Non-pigmented ciliary epithelial cell (primary cell): ENCODE measurements at places on chromosomes 12 and 14.
A peak's percentile ranks its signal among the peaks of the same experiment; 100 is the strongest.

DNA sequence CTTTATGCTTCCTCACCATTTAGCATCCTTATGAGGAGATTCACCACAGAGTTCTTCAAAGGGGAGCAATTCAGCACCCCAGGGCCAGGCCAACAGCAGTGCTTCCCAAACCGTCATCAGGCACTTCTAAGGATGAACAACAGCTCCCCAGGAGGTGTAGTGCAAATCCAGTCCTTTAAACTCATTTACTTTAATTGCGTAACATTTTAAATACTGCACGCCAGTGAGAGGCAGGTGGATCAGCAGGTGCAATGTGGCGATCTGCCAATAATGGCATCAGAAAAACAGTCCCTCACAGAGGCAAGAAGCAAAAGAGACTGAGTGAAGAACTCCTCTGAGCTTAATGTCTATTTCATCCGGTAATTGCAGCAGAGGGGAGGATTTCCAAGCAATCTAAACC lies 770.9 kb upstream of the FOXG1 start:
- no peak for DNase-seq

GRCh38 chr14:24310646-24311604 lies at the start of gene LTB4R:
LTB4R (plus strand) TSS chr14:24311502; CDS start chr14:24315652, 4,150 bp downstream.
- DNase-seq: peak; percentile 18

DNA sequence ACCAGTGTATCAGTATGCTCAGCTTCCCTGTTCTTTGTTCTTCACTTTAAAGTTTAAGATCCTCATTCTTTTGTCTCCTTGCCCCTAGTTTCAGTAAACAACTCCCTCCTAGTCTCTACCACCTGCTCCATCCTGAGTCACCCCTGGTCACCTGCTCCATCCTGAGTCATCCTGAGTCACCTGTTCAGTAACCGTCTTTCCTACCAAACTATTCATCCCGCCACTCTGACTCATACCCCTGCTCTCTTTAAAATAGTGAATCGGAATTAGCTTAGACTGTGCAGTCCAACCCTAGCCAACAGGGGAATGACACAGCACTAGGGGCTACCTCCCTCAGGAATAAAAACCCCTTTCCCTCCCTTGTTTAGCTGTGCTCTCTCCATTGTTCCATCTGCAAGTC lies 888.1 kb upstream of the MDGA2 start:
- no peak for DNase-seq

- no peak for DNase-seq
Observed at GRCh38 chr14:92982956-92983355, 60.0 kb downstream of the CHGA start.

- no peak for DNase-seq
Observed at GRCh38 chr12:50104417-50105366, 884 bp downstream of the GPD1 start.

DNA sequence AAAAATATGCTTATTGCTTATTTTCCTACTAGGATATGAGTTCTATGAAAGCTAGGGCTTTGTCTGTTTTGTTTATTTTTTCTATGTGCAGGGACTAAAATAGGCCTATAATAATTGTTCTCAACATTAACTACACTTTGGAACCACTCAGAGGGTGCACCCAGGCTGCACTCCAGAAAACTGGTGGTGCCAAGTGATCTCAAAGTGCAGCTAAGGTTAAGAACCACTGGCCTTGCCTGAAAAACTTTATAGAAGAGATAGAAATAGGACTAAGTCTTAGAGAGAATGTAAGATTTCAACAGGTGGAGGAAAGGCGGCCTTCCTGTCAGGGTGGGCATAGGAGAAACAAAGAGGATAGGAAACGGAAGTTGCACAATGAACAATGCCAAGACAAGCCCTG lies 37.7 kb upstream of the NR1H4 start:
- DNase-seq: no peak

- no peak for DNase-seq
Observed at GRCh38 chr12:128864516-128865186, 11.4 kb downstream of the GLT1D1 start.

GRCh38 chr14:85296456-85297210 lies 233.3 kb upstream of the FLRT2 start:
- peak; percentile 47 for DNase-seq

DNA sequence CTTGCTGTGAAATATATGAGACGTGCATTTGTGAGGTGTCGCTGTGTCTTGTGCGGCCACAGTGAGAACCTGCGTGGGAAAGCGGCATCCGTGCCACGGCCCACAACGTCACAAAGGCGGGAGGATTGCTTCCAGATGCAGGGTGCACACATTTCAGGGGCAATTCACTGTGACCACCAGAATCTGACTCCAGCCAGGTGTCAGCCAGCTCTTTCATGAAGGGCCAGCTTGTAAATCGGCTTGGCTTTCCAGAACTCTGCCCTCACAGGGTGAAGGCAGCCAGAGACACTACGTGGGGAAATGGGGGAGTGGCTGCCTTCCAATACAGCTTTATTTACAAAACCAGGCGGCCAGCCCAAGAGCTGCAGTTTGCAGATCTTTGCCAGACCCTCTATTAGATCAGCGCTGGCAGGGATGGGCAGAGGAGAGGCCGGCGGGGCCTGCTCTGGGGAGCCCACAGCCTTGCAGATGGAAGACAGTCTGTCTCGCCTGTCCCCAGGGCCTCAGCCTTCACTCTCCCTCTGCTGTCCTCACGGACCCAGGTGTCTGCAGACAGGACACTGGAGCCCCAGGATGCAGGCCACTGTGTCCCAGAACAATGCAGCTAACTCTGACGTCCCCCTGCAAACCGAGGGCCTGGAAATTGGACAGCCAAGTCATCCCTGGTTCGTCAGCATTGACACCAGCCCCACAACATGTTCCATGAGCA lies 53.5 kb downstream of the ADGRD1 start:
- no peak for DNase-seq

DNA sequence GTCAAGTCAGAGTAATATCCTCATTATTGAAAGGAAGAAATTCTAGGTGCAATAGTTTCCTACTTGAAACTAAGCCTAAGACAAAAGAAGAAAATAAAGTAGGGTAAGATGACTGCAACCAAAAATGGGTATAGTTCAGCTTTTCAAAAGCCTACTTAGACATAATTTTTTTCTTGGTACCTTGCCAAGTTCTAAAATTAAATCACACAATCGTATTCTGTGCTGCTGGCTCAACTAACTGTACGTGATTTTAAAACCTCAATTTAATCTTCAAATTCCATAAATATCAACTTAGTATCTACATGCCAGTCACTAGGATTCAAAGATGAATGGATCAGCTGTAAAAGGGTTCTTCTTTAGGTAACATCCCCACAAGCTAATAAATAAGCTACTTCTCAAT lies 56.9 kb downstream of the SCAF11 start:
- no peak for DNase-seq

DNA sequence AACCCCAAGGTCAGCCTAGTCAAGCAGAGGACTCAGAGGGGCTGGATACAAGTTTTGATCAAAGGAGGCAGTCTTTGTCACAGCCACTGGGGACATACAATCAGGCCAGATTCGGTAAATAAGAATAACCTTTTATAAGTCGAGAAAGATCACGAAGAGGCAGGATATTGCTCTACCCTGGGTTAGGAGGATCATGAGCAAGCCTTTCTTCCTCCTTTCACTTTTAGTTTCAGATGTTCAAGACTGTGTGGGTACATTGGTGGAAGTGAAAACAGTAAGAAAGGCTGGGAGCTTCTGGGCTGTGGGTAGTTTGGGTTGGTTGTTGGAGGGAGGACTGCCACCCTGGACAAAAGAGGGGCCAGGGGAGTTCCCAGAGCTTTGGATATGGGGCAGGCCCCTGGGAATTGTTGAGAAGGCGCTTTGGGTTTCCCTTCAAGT lies 127.7 kb downstream of the SNAPC1 start:
- no peak for DNase-seq

GRCh38 chr14:73842201-73842600 lies 9.4 kb upstream of the PTGR2 start:
- DNase-seq: no peak

DNA sequence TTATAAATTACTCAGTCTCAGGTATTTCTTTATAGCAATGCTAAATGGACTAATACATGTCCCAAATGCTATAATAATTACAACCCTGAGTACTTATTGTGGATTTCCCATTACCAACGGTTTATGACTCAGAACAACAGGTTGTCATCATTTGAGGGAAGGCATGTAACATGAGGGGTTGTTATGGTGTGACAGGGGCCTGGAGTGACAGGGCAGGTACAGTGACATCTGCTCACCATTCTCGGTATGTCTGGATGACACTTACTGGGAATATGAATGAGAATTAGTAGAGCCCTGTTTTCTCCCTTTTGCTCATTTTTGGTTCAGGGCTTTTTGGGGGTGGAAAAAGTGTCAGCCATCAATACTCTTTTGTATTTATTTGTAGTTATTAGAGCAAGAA lies 36.2 kb upstream of the FERMT2 start:
- no peak for DNase-seq

DNA sequence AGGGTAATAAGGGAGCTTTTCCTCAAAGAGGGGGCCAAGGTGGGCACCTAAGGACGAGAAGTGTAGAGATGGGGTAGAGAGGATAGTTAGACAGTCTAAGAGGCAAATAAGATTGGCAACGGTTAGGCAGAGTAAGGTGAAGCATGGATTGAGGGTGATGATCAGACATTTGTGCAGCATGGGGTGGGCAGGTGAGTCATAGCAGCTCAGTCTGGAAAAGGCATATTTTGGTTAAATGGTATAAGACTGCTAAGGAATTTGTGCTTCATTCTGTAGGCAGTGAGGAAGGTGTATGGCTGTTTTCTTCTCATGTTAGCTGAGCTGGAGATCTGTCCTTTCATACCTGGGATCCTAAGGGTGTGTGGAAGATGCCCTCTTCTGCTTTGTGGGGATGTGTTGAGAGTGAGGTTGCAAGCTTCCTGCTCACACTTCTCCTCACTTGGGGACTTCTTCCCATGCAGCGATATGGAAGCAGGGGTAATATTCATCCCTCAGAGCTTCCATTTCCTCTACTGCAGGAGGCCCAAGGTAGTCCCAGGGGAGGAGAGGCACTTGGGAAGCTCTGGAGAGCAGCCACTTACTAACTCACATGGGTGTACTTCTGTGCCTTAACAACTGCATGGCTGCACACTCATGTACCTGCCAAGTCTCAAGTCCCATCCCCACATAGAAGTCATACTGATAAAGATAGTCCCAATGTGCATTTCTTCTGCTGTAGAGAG lies 28.9 kb downstream of the GSG1 start:
- DNase-seq: no peak

DNA sequence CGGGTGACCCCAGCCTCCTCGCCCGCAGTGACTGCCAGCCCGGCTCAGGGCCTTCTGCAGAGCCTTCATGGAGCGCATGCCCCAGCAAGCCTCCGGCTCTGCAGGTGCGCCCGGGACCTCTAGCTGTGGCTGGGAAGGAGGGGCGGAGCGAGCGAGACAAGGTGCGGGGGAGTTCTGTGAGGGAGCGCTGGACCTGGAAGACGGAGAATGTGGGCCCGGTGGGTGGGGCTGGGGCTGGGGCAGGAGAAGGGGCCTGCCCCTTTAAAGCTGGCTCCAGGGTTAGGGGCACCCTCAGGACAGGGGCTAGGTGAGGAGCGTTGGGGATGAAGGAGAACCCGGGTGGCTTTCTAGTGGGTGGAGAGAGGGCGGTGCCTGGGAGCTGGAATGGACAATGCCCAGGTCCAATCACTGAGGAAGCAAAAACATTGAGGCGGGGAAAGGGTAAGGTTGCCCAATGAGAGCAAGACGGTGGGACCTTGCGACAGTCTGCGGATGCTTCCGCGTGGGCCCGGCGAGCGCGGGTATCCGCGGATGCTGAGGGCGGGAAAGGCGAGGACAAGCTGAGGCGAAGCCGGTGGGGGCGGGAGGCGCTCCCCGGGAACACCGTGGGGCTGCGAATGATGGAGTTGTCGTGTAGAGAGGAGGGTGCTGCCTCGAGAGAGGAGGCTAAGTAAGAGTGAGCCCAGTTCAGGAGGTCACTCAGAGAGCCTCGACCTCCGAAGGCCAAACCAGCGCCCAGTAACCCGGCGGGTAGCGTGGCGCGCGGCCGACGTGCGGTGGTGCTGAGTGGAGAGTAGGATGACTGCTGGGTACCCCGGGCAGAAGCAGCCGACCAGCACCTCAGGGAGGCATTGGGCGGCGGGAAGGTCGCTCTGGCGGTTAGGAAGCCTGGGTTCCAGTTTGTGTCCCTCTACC lies at the start of gene GLS2:
Gene GLS2 (minus strand): TSS at position 121 of the 915 bp plus-strand sequence. CDS start 43 bp downstream, at position 78.
- DNase-seq: peak; percentile 18

- no peak for DNase-seq
Observed at GRCh38 chr14:64730061-64730440, 25.8 kb downstream of the PLEKHG3 start.

GRCh38 chr12:89657066-89657465 lies 51.6 kb downstream of the ATP2B1 start:
- no peak for DNase-seq

GRCh38 chr12:110745542-110746284 lies 3.0 kb upstream of the PPP1CC start:
- DNase-seq: no peak

DNA sequence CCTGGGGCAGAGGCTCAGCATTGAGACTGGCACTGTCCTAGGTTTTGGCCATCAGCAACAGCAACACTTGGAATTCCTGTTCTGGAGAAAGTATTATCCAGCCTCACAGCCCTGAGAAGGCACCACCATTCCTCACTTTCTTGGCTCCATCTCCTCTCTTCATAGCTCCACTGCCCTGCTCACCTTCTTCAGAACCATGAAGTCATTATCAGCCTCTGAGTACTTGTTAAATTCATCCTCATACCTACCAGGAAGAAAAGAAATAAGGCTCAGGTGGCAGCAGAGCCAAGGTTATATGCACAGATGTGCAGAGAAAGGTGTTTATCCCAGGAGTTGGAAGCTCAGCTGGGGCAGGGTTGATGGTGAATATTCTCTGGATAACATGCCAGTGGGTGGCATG lies 25.4 kb downstream of the KRT76 start:
- no peak for DNase-seq

- no peak for DNase-seq
Observed at GRCh38 chr12:47155457-47156166, 75.9 kb upstream of the AMIGO2 start.

DNA sequence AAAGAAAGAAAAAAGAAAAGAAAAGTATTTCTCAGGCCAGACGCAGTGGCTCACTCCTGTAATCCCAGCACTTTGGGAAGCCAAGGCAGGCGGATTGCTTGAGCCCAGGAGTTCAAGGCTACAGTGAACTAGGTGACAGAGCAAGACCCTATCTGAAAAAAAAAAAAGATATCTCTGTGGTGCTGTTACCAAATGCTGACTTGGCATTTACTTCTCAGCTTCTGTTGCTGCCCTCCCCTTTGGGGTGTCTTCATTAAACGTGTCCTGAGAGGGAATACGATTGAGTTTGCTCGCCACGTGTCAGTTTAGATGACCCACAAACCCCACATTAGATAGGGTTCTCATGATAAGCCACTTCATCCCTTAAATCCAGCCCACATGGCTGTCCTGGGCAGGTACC lies 4.4 kb upstream of the POLR3B start:
- no peak for DNase-seq

DNA sequence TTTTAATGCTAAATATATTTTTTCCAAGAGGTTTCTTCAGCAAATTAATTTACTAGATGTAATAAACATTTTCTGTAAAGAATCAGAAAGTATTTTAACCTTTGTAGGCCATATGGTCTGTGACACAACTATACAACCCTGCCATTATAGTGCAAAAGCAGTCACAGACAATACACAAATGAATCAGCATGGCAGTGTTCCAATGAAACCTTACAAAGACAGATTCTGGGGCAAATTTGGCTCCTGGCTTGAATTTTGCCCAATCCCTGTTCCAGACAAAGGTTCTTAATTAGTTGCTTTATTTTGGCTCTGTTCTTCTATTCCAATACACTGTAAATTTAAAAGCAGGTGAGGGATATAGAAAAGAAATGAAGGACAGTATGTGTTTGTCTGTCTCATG lies 352.5 kb downstream of the C12orf50 start:
- no peak for DNase-seq
